ENCODE measurements at places on chromosomes 12 and 14.

GRCh38 chr14:50859296-50859624 lies 12.6 kb upstream of the ABHD12B start:
- DNase-seq, result no peak

DNA sequence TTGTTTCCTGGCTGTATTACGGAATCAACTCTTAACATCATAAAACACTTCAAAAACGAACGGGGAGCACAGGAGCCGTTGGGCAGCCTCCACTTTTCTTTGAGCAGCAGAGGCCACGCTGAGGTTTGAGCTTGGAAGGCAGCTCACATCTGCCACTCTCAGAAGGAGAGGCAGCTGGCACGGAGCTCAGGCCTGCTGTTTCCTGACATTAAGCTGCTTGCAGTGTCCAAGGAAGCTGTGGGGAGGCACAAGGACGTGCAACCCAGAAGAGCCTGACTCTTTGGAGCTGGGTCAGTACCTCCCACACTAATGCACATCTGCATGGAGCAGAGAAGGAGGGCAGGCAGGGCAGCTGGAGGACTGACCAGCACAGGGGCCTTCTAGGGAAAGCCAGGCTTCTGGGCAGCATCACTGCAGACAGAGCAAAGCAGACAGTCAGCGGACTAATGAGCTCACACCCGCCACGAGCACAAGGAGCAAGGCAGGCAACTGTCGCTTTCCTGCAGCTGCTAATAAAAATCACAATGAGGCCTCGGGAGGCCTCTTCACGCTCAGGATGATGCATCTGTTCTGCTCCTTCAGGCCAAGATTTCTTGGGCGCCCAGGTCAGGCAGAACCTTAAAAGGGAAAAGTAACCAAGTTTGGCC lies 211.1 kb downstream of the GLT1D1 start:
- no peak for DNase-seq

- no peak for DNase-seq
Measured at GRCh38 chr14:94386085-94387031, 2.0 kb downstream of the SERPINA1 start.

DNA sequence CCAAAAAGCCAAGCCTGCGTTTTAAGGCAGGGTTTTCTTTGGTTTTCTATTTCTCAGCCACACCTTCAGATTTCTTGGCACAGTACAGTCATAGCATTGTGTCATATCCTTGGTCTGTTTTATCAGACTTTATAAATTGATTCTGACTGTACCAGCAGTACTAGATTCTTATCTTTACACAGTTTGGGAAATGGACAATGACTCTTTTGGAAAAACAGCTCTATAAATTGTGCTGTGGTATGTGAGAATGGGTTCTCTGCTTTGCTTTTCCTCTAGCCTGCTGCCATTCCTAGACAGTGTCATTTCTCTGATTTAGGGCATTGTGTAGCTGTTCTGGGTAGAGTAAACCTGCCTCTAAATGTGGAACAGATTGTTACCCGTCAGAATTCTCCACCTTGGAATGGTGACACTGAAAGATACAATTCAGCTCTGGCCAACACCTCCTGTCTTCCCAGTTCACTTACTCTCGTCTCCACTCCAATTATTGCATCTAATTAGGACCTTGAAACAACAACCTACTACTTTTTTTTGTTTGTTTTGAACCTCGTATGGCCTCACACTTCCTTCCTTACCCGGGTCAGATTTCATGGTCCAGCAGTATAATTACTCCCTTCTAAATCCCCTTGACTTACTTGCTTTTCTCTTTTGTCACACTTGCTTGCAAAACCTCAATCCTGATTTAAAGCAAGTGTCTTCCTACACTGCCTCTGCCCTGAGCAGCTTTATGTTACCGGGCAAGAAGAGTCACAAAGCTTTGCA lies 226.3 kb downstream of the ERC1 start:
- no peak for DNase-seq

GRCh38 chr14:75803765-75804164 lies 142.7 kb downstream of the TTLL5 start:
- DNase-seq, result no peak

DNA sequence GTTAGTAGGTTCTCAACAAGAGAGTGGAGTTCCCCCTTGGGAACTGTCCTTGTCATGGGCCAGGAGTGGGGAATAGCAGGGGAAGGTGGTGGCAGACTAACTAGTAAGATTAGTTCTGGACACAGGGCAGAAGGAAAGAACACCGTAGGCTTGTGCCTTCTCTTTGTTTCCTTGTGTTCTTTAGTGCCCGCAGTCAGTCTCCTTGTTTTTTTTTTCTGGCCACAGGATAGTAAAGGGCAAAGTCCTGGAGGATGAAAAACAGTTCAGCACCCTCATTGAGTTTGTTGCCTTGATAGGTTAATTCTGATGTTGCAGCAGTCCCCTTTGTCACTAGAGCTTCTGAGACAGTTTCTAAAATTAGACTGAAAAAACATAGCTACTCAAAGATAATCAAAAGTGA lies 8.4 kb downstream of the PEX5 start:
- DNase-seq, result no peak

- DNase-seq, result no peak
Measured at GRCh38 chr12:125023065-125023464, 29.6 kb downstream of the BRI3BP start.

DNA sequence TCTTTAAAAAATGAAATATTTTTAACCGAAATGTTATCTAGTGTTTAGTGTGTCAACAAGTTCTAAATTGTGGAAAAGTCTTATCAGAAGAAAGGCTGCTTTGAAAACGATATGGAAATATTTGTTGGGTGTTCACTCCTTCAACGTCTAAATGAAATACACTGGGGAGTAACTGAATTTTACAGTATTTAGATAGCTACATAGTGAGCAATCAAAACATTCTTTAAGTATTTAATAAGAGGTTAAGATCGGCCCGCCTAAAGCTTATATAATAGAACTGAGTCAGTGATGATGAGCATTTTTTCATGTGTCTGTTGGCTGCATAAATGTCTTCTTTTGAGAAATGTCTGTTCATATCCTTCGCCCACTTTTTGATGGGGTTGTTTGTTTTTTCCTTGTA lies 228.3 kb downstream of the RAD51B start:
- no peak for DNase-seq

DNA sequence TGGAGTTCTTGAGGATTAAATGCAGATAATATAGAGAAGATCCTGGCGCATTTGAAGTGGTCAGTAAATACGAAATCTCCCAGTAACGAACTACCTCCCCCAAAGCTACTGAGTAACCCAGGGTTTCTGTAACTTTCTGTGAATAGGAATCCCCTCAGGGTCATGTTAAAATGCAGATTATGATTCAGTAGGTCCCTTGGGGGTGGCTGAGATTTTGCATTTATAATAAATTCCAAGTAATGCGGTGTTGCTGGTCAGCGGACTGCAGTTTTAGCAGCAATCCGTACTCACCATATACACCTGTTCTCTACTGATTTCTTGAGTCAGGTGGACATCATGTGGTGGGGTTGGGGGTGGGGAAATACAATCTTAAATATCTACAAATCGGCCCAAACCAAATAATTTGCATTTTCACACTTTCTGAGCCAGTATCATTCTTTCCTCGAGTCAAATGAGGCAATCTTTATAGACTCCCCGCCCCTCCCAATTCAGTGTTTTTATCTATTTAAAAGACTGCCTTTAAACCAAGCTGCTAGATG lies 868 bp downstream of the SPATA7 start:
- DNase-seq, result no peak

DNA sequence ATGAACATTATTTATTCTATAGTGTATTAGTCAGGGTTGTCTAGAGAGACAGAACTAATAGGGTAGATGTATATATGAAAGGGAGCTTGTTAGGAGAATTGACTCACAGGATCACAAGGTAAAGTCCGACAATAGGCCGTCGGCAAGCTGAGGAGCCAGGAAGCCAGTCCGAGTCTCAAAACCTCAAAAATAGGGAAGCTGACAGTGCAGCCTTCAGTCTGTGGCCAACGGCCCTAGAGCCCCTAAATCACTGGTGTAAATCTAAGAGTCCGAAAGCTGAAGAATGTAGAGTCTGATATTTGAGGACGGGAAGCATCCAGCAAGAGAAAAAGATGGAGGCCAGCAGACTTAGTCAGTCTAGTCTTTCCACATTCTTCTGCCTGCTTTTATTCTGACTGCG lies 912.2 kb downstream of the FLRT2 start:
- DNase-seq, result no peak

- DNase-seq, result no peak
Measured at GRCh38 chr12:65891987-65892481, 67.8 kb downstream of the HMGA2 start.

- DNase-seq, result peak; percentile 28
Measured at GRCh38 chr12:90854136-90854689, 100.8 kb downstream of the CCER1 start.

DNA sequence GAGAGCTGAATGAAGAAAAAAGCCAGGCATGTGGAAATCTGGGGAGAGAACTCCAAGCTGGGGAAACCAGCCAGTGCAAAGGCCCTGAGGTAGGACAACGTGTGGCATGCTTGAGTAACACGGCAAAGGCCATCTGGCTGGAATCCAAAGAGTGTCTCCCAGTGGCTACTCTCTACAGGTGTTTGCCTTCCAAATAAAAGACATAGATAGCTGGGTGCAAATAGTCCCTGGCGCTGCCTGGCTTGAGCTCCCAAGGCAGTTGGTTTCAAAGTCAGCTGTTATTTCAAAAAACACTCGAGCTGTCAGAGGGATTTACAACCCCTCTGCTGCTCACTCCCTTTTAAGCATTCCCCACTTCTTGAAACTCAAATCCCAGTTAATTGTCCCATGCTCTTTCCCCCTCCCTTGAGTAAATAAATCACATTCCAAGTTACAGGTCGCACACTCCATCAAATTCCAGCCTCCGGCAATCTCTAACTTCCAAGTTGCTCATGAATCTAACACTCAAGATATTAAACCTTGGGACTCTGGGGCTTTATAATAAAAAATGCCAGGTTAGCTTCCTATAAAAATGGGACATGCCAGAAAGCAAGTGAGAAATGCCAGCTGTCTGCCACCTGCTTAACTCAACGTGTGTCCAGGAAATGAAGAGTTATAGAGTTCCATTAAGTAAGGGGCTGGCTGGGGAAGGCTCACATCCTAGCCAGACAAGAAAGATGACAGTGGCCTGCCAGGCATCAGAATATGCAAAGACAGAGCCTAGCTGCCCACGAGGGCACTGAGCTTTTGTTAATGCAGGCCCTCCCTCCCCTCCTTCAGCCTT lies 133.6 kb upstream of the NOS1 start:
- peak; percentile 11 for DNase-seq

DNA sequence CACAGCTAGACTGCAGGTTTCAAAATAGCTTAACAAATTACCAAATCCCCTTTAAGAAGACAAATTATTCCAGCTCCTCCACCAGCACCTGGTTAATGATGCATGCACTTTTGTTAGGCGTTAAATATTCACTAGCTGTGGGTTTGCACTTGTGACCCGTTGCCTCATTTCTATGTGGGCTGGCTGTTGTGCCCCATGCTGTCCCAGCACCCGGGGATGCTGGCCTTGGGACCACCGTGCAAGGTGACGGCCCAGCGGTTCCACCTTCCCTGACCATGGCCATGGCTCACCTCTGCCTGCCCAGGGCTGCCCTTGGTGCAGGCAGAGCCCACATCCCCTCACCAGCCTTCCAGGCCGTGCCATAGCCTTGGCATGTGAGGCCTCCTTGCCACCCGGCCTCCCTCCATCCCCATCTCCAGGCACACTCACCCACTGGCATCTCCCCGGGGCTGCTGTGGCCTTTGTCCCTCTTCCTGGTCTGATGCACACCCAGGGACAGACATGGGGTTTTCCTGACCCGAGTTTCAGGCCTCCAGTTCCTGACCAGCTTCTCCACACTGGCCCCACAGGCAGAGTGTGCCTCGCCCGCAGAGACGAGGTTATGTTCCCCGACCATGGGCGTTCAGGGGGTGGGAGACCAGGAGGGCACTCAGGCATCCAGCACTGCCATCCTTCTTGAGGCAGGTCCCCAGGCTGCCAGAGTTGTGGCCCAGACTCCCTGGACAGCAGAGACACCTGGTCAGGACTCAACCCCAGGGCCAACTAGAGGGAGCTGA lies 20.3 kb upstream of the C14orf180 start:
- DNase-seq, result no peak

- peak; percentile 31 for DNase-seq
Measured at GRCh38 chr12:111412007-111412829, 6.5 kb downstream of the SH2B3 start.

GRCh38 chr12:119699199-119699760 lies 31.3 kb downstream of the PRKAB1 start:
- no peak for DNase-seq

DNA sequence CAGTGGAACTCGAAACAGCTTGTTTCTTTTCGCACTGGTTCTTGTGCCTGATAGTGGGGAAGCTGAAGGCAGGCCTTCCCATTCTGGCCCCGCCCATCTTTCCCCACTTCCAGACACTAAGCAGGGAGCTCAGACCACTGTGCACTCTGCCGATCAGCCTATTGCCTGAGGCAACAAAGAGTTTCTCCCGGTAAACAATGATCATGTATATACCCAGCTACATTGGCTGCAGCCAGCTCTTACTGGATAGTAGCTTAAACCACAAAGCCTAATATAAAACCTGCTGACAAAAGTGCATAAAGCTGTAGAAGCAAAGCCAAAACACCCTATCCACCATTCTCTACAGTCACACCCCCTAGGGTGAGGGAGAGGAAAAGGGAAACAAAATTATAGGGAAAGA lies 24.7 kb upstream of the GLIPR1 start:
- no peak for DNase-seq

- no peak for DNase-seq
Measured at GRCh38 chr12:56104815-56105608, 653 bp downstream of the PA2G4 start.

- no peak for DNase-seq
Measured at GRCh38 chr12:80707126-80707829, at the start of gene MYF6. TSS of gene MYF6 (plus strand) at chr12:80707634. CDS start at chr12:80707720, 86 bp downstream.

DNA sequence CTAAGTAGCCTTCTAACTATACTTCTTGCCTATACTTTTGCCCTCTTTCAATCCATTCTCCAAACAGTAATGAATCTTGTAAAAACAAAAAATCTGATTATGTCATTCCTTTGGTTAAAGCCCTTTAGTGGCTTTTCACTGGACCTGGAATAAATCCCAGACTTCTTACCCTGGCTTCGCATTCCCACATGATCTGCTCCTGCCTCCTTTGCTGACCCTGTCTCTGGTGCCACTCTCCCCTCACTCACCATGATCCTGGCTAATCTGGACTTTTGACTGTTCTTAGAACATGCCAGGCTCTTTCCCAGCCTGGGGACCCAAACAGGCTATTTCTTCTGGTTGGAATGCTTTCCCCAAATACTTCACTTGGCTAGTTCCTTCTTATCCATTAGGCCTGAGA lies 7.9 kb downstream of the MIA2 start:
- DNase-seq, result no peak

DNA sequence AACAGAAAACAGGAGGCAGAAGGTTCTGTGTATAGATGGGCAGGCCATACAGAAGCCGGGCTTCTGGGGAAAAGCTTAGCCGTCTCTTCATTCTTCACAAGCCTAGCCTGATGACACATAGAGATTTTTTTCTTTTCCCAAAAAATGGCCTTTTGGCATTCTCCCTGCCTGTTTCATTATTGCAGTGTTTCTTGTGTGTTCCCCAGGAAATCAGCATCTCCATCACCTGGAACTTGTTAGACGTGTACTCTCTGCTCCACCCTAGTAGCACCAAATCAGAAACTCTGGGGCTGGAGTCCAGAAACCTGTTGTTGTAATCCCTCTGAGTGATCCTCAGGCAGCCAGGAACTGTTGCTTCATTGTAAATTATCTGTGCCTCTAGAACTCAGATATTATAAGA lies 388.1 kb downstream of the CCDC91 start:
- no peak for DNase-seq

GRCh38 chr12:113863455-113863845 lies 102.7 kb downstream of the RBM19 start:
- DNase-seq, result no peak

- DNase-seq, result no peak
Measured at GRCh38 chr12:23493672-23494071, 455.8 kb downstream of the SOX5 start.

All from NCI-H2081 treated with DMSO at 0.1 percent for 48 hours (cell line).